Breast epithelium (tissue), 4 donors: ENCODE measurements at places on chromosomes 2 and 18. TPM values are rescaled to one million over a fixed set of nuclear protein-coding genes. Genes with fewer than 3 reads are reported as not detected.

DNA sequence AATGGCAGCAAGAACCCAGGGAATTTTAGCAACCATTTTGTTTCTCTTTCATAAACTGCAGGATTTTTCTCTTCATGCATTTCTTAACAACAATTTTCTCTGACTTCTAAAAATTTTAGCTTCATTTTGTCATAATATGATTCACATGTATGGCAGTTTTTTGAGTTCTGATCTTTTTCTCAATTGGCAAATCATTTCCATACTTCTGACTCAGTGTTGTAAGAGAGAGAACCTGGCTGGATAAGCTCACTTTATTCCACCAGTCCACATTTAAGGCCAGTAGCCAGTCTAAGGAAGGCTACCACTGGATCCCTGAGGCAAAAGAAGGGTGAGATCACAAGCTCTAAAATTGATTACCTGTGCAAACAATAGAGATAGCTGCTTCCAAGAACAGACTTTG lies 42.8 kb upstream of the COL3A1 start:
- no peak for DNase-seq
- no peaks in the 10 kb centered on the region for H3K4me1 ChIP-seq
- no peaks in the 10 kb centered on the region for H3K36me3 ChIP-seq

GREB1 gene
- 5.4 TPM for total RNA-seq

- H3K27ac ChIP-seq = no peak overlapping the region
- no peak overlapping the region for H3K4me3 ChIP-seq
- H3K36me3 ChIP-seq = no peaks in the 10 kb centered on the region
- no peaks in the 10 kb centered on the region for H3K27me3 ChIP-seq
- DNase-seq = no peak
- H3K4me1 ChIP-seq = no peaks in the 10 kb centered on the region
Measured at GRCh38 chr18:26416652-26417150, 131.7 kb downstream of the KCTD1 start.

DNA sequence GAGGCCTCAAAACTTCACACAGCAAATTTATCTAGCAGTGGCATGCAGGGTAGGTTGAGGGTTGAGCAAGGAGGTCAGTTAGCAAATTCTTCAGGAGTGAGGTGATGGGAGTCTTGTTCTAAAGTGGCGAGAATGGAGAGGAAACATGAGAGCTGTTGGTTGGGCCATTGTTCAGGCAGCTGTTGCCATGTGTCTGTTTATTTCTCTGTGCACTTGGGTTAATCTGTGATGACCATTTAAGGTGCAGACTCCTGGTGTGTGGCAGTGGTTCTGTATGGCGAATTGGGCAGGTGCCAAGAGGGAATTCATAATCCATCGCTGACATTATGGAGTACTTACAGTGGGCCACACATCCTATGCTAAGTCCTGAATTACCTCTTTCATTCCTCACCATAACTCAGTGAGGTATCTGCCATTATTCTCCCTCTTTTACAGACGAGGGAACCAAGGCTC lies 30.4 kb downstream of the TMEM178A start:
- H3K4me3 ChIP-seq = no peak overlapping the region
- no peaks in the 10 kb centered on the region for H3K4me1 ChIP-seq
- H3K27me3 ChIP-seq = no peaks in the 10 kb centered on the region
- DNase-seq = no peak
- no peak overlapping the region for H3K27ac ChIP-seq

EVX2 gene
- not detected for total RNA-seq
